ENCODE measurements at places on chromosomes 16 and 17.

DNA sequence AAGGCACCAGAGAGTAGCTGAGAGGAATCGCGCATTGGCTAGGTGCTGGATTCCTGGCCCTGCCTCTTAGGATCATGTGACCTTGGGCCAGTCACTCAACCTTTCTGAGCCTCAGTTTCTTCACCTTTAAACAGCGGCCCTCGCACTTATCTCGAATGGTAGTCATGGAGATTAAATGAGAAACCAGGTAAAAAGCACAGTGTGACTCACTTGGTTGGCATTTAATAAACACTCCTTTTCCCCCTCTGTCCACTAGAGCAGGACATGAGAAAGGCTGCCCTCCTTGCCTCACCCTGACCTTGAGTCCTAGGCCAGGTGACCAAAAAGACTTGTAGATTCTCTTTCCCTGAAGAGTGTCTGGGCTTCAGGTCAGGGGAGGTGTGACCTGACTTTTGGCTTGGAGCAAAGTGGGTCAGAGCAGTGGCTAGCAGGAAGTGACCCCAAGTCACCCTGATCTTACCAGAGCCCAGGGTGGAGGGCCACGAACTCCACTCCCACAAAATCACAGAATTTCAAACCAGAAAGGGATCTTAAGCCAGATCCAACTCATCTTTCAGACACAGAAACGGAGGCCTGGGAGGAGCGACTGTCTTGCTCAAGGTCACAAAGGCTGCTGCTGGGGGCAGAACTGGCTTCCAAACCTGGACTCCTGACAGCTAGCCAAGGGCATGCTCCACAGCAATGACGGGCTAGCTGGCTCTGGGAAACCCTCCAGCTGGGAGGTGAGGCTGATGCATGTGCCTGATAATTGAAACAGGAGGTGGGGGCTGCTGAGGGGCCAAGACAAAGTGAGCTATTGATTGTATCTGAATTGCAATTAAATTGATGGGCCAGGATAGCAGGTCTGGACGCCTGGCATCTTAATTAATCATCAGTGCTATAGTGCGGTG lies 65.2 kb downstream of the PIPOX start:
- no peak for DNase-seq

- DNase-seq, result no peak
Measured at GRCh38 chr17:14813649-14814370, 451.3 kb downstream of the PMP22 start.

- DNase-seq, result no peak
Measured at GRCh38 chr16:88498576-88499208, 45.6 kb downstream of the ZFPM1 start.

DNA sequence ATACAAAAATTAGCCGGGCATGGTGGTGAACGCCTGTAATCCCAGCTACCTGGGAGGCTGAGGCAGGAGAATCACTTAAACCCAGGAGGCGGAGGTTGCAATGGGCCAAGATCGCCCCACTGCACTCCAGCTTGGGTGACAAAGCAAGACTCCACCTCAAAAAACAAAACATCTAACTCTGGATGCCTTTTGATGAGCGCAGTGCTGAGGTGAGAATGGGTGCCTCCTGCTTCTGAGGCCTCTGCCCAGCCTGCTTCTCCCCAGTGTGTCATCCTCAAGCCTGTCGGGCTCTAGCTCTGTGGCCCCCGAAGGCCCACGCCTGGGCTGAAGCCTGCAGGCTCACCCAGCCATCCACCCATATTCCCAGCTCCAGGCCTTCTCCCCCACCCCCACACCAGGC lies 10.5 kb upstream of the MTSS2 start:
- DNase-seq, result no peak

GRCh38 chr16:65510850-65511249 lies 389.0 kb upstream of the CDH11 start:
- DNase-seq, result no peak

- no peak for DNase-seq
Measured at GRCh38 chr17:40264458-40265185, 23.1 kb upstream of the CDC6 start.

GRCh38 chr16:81463296-81463890 lies 18.8 kb downstream of the CMIP start:
- DNase-seq, result no peak

DNA sequence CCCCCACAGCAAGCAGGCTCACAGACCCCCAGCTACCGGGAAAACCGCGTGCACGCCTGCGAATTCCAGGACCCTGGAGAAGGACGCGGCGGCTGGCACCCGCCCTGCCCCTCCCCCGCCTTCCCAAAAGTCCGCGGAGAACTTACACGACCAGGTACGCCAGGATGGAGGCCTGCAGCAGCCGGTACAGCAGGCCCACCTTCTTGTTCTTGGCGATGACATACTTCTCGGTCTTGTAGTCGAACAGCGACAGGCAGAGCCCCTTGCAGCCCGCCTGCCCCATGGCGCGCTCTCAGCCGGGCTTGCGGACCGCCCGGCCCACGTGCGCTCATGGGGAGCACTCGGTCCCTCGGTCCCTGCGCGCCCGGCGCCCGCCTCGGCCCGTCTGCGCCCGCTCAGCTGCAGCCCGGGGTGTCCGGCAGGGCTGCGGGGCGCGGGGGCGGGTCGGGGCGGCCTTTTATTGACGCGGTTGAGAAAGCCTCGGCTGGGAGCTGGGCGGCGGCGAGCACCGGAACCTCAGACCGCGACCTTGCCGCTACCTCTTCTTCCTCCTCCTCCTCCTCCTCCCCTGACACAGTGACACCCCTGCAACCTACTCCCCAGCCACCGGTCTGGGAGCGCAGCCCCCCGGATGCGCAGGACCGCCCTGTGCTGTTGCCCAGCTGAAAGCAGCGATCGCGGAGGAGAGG lies at the start of gene P2RX5:
Gene P2RX5 (minus strand): TSS at position 433 of the 689 bp plus-strand sequence. CDS start 150 bp downstream, at position 283.
- no peak for DNase-seq

DNA sequence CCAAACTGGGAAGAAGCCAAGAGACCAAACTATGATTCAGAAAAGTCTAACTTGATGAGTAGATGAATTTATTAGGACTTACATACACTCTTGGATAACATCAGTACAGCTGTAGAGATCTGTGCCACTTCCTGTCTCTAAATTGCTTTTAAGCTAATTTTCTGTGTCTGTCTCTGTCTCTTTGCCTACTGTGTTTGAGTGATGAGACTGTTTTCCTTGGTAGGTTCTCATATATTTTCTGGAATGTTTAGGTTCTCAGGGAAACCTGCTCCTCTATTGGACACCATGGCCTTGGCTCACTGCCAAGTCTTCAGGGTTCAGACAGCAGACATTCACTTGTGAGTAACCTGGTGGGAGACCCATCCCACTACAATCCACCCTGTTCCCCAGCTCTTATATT lies 103.5 kb upstream of the KIF2B start:
- DNase-seq, result no peak

- DNase-seq, result no peak
Measured at GRCh38 chr17:15377200-15377599, 35.8 kb upstream of the TEKT3 start.

All from cortex of kidney (tissue), 1 donor.